Bronchial epithelial cell (primary cell): ENCODE measurements at places on chromosomes 16 and 17. TPM values are rescaled to one million over a fixed set of nuclear protein-coding genes. Genes with fewer than 3 reads are reported as not detected.

NHERF2 gene
- 15.8 and 20.1 TPM in 2 replicates for total RNA-seq

DNA sequence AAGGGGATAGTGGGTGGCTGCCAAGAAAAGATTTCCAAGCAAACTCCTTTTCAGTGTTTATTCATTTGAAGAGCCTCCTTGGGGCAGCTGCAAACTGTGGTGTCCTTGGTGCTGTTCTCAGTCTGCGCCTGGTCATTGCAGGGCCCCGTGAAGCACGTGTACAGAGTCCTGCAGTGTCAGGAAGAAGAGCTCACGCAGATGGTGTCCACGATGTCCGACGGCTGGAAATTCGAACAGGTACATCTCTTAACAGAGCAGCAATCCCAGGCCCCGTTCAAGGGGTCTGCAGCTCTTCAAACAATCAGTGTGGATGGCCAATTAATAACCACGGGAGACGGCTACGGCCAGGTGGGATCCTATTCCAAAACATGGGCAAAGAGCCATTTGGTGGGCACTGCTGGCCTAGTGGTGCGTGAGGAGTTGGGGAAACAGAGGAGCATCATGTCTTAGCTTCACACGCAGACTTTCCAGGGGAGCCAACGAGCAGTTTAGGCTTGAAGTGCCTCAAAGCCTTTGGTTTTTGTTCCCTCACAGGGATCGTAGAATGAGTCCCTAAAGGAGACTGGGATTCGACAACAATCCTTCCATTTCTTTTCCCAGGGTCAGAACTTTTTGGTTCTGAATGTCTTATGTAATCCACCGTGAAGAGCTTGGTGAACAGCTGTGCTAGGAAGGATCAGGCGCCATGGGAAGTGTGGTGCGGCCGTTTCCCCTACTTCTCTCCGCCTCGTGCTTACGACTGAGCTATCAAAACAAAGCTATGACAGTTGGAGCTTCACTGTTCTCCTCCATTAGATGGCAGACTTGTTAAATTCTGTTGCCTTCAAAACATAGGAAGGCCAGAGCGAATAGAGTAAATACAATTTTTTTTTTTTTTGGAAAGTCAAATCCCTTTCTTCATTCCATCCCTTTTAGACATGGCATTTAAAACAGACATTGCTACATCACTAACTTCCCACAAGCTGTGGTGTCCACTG is 12.6 kb downstream of the KCTD2 start:
- peak; percentile 43 for DNase-seq

DNA sequence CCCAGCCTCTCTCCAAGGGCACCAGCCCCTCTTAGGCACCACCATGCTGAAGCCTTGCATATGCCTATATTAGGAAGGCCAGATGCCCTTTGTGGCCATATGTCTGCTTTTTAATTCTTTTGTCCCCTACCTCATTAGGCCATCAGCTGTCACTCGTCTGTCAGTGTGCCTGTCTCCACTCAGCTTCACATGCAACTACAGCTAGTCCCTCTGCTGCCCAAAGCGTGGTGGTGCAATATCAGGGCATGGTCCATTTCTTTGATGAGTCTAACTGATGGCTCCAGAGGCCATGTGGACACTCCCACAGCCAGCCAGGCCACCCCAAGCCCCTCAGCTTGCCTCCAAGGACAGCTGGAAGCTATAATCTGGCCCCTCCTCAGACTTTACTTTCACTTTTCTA is 36.3 kb downstream of the MYO18A start:
- DNase-seq = no peak

PSMC5 gene
- total RNA-seq = 50.5 and 64.0 TPM in 2 replicates

DNA sequence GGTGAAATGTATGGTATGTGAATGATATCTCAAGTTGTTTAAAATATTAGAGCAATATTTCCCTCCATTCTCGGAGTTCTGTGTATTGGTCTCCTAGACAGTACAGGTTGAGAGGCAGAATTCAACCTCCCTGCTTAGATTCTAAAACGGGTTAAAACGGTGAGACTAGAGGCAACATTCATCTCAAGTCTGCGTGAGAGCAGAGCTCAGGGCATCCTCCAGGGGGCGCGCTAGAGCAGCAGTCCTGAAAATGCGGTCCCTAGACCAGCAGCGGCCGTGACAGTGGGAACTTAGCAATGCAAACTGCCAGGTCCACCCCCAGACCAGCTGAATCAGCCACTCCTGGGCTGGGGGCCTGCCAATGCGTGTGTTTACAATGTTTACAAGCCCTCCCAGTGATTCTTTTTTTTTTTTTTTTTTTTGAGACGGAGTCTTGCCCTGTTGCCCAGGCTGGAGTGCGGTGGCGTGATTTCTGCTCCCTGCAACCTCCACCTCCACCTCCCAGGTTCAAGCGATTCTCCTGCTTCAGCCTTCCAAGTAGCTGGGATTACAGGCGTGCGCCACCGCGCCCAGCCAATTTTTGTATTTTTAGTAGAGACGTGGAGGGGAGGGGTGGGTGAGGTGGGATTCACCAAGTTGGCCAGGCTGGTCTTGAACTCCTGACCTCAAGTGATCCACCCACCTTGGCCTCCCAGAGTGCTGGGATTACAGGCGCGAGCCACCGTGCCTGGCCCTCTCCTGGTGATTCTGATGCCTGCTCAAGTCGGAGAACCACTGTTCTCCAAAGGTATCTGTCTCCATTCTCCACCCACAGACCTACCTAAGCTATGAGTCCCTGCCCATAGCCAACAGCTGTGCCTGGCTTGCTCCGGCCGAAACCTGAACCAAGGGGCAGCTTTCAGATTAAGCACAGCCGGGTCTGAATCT is 24.2 kb downstream of the KLHL36 start:
- DNase-seq = peak; percentile 51

DNA sequence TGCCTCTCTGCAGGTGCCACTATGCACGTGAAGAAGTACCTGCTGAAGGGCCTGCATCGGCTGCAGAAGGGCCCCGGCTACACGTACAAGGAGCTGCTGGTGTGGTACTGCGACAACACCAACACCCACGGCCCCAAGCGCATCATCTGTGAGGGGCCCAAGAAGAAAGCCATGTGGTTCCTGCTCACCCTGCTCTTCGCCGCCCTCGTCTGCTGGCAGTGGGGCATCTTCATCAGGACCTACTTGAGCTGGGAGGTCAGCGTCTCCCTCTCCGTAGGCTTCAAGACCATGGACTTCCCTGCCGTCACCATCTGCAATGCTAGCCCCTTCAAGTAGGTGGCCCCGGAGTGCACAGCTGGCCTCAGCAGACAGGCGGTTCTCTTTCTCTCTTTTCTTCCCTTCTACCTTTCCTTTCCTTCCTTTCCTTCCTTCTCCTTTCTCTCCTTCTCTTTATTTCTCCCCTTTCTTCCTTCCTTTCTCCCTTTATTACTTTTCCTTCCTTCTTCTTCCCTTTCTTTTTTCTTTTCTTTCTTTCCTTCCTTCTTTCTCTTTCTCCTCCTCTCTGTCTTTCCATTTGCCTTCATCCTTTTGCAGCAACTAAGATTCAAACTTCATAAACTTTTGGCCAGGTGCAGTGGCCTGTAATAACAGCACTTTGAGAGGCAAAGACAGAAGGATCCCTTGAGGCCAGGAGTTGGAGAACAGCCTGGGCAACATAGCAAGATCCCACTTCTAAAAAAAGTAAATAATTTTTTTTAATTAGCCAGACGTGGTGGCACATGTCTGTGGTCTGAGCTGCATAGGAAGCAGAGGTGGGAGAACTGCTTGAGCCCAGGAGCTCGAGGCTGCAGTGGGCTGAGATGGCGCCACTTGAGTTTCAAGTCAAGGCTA is 46.7 kb downstream of the SCNN1B start:
- no peak for DNase-seq

GRCh38 chr16:88553739-88554138 is 16.5 kb upstream of the ZC3H18 start:
- DNase-seq = no peak

DNA sequence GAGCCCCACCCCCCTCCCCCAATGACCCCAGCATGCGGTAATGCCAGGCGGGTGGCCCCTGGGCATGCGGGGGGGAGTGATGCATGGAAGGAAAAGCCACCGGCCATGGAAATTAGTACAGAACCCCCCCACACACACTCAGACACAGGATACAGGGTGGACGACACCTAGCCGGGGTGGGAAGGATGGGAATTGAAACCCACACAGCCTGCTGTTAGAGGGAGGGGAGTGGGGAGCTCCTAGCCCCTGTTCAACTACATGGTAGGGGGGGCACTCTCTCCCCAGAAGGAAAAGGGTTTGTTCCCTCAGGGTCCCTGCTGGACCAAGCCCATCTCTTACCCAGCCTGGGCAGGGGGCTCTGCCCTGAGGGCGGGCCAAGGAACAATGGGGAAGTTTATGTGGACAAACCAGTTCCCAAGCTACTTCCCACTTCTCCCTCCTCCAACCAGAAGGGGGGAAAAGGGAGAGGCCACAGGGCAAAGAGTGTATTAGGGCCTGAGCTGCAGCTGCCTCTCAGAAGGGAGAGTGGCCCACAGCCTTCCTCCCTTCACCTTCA is 5.2 kb downstream of the TMUB2 start:
- DNase-seq = no peak

DNA sequence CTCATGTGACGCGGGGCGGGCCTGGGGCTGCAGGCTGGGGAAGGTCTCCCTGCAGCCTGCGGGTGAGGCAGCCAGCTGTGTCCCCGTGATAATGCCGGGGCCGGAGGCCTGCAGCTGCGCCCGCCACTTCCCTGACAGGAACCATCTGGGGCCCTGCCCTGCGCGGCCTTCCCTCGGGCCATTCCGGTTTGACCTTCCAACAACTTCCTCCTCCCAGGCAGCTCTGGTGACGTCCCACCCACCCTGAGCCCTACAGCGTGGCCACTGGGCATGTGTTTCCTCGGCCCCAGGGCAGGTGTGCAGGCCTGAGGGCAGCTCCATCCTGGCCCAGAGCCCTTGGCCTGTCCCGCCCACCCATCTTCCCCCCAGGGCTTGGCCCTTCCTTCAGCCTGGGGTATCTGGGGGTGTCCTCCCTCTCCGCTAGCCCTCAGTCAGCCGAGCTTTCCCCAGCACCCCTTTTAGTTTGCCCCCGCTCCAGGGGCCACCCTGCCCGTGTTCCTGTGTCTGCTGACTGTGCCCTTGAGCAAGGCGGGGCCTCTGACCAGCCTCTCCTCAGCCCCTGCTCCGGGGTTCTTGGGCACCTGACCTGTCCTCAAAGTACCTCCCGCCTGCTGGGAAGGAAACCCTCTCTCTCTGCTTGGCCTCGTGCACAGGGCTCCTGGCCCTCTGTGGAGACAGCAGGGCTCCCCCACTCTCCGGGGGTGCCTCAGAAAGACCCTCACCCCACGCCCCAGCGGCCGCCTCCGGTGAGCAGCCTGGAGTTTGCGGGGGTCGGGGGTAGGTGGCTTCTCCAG is at the start of gene CBFA2T3:
Gene CBFA2T3, minus strand, starts transcription at position 190 of the 794 bp plus-strand sequence. CDS start 400 bp downstream, outside the sequence.
- no peak for DNase-seq

GRCh38 chr17:49063652-49064051 is 66.5 kb downstream of the IGF2BP1 start:
- DNase-seq = no peak

EFCAB5 gene
- total RNA-seq = 0.26 TPM in 1 of 2 replicates, not detected in the other

DNA sequence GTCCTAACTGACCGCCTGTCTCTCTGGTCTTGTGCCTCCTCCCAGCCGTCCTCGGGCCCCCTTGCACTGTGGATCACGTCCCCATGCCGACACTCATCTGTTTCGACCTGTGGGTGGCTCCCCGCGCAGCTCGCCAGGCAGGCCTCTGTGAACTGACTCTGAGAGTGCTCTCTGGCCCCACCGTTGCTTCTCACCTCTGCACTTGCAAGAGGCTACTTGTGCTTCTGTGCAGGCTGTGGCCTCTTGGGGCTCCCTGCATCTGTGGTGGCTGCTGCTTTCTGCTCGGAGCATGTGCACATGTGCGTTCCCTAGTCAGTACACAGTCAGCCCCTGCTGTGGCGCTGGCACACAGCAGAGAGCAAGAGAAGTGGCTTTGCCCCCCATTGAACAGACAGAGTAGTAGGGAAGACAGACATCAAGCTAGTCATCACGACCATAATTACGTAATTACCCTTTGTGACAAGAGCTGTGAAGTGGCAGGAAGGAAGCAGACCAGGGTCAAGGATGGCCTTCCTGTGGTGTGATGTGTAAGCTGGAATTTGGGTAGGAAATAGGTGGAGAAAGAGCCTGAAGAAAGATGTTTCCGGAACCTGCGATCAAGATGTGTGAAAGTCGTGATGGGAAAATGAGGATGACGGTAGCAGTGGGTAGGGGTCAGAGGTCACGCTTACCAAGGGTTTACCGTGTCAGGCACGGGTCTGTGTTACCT is 256.0 kb upstream of the CACNG5 start:
- DNase-seq = no peak

- no peak for DNase-seq
Observed at GRCh38 chr17:9628509-9628908, 16.8 kb upstream of the USP43 start.

GNGT2 gene
- not detected in 2 replicates for total RNA-seq

WNT9B gene
- not detected in 2 replicates for total RNA-seq

DNA sequence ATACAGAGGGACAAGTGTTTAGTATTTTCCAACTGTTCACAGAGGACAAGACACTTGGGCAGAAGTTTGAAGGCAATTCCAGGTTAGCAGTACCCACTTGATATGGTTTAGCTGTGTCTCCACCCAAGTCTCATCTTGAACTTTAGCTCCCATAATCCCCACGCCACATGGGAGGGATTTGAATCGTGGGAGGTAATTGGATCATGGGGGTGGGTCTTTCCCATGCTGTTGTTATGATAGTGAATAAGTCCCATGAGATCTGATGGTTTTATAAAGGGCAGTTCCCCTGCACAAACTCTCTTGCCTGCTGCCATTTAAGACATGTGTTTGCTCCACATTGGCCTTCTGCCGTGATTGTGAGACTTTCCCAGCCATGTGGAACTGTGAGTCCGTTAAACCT is 668.9 kb downstream of the MAF start:
- DNase-seq = no peak

DNA sequence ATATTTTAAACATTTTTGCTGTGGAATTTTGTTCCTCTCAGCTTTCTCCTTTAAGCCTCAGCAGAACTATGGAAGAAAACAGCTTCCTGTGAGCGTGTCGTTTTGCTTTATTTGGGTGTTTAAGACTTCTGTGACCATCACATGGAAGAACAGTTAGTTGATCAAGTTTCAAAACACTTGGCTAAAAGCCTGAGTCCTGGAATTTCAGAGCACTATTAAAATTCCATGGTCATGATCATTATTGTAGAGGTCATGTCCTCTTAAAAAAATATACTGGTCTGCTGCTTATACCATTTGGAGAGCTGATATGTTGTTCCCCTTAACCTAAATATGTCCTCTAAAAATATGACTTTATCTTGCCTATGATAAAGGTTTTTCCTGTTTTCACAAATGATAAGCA is 12.6 kb upstream of the CDR2 start:
- no peak for DNase-seq

- no peak for DNase-seq
Observed at GRCh38 chr17:13636951-13637350, 35.2 kb upstream of the HS3ST3A1 start.
